Activated CD4-positive, alpha-beta T cell treated with anti-CD3 and anti-CD28 coated beads, Interleukin-10, Interleukin-2, amounts not matched to agents 100 ng/mL and 50 ng/mL, durations not matched to agents 16 hours and 8 hours (primary cell): ENCODE measurements at places on chromosomes 6 and 20.
A peak's percentile ranks its signal among the peaks of the same experiment; 100 is the strongest.

DNA sequence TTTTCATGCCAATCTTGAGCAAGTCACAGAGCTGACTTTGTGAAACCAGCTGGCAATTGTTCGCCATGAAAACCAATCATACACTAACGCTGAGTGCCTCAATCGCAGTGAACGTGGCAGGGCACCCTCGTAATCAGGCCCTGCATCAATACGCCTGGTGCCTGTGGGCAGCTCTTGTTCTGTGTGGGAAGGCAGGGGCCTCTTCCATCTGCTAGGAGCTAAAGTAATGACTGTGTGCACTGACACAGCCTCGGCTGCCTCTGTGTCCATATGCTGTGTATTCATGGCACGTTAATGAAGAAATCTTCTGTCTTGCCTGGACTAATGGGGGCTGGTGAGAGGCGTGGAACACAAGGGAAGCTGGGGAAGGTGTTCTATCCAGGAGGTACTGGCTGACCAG is 27.8 kb upstream of the SYNDIG1 start:
- no peak for DNase-seq

- no peak for DNase-seq
These were observed 1.0 kb upstream of the STMND1 start for GRCh38 chr6:17100806-17101205.

DNA sequence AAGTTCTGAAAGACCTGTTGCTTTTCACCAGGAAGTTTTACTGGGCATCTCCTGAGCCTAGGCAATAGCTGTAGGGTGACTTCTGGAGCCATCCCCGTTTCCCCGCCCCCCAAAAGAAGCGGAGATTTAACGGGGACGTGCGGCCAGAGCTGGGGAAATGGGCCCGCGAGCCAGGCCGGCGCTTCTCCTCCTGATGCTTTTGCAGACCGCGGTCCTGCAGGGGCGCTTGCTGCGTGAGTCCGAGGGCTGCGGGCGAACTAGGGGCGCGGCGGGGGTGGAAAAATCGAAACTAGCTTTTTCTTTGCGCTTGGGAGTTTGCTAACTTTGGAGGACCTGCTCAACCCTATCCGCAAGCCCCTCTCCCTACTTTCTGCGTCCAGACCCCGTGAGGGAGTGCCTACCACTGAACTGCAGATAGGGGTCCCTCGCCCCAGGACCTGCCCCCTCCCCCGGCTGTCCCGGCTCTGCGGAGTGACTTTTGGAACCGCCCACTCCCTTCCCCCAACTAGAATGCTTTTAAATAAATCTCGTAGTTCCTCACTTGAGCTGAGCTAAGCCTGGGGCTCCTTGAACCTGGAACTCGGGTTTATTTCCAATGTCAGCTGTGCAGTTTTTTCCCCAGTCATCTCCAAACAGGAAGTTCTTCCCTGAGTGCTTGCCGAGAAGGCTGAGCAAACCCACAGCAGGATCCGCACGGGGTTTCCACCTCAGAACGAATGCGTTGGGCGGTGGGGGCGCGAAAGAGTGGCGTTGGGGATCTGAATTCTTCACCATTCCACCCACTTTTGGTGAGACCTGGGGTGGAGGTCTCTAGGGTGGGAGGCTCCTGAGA is at the start of gene HFE:
HFE (plus strand) TSS at position 146 of the 832 bp plus-strand sequence; CDS start at position 158, 12 bp downstream.
- peak; percentile 28 for DNase-seq

GRCh38 chr6:168385858-168386735 is 54.9 kb upstream of the SMOC2 start:
- DNase-seq: no peak

DNA sequence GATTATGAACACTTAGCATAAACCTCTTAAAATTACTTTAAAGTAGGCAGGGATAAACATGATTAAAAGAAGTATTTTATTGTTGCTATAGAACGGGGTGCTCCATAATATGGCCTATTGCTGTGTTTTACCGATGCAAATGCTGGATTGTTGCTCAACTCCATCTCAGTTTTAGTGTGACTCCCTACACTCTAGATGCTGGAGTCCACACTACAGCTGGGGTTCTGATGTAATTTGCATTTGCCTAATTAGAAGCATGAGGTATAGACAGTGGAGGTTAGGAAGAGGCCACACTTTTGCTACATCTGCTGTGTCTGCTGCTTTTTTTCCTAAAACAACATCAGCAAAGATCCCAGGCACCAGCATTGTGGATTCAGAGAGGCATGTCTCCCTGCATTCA is 6.7 kb upstream of the HMGN3 start:
- no peak for DNase-seq

DNA sequence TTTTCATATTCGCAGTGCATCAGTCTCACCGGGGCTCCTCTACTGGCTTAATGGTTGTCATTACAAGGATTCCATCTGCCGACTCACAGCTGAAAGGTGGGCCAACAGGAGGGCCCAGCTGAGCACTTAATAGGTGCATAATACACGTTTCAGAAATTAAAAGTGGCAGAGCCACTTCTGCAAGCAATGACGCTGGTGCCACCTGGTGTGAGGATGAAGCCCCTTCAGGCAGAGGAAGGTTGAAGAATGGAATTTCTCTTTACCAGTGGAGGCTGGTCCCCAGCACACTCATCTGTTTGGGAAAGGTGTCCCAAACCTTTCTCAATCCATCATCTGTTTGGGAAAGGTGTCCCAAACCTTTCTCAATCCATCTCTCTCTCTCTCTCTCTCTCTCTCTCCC is 8.2 kb upstream of the STMND1 start:
- peak; percentile 5 for DNase-seq
